ENCODE measurements at places on chromosomes 6 and 20. TPM values are rescaled to one million over a fixed set of nuclear protein-coding genes. Genes with fewer than 3 reads are reported as not detected.

The MEP1A gene
- total RNA-seq = not detected

The IL20RA gene
- not detected for total RNA-seq

DNA sequence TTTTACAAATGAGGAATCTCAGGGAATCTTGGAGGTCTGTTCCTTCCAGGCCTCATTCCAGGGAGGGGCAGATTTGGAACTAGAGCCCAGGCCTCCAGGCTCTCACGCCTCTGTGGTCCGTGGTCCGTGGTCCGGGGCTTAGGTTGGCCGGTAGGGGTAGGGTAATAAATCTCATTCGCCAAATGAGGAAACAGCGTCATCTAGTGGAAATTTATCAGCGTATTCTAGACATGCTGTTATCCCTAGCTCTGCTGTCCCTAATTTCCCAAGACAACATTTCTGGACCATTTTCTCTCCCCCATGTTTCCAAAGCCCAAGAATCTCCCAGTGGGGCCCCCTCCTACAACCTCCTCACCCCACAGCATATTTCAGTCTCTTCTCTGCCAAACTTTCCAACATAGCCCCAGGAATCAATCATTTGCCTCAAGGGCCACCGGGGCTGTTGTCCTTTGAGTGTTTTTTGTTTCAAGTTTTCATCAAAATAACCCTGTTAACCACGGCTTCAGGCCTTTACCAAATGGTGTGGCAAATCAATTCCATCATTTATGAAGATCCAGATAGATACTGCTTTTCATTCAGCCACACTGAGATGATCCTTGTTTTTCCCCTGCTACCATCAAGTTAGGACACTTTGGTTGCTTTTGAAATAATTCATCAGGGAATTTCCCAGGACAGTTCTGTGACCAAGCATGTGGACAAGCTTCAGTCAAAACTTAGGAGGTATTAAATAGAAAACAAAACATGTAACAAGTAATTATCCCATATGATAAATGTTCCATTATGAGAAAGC is 126.8 kb downstream of the ALDH8A1 start:
- no peak overlapping the region for H3K27ac ChIP-seq
- H3K4me1 ChIP-seq = peaks cover 4% of the 10 kb centered on the region

DNA sequence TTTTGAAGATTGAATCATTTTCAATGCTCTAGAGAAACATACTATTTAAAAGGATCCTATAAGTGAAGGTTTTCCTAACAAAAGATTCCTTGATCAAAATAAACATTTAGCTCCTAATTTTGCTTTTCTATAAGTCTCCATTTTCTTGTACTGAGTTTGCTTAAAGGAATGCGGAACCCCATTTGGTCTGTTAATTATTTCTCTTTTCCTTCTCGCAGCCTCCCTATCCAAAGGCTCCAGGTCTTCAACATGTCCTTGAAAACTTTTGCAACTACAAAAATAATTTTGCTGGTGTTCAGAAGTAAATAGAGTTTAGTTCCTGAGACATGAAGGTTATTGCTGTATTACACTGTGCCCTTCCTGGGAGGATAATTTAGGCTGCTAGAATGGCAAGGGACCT is 8.3 kb upstream of the NPEPL1 start:
- peaks cover 2% of the 10 kb centered on the region for H3K4me1 ChIP-seq
- no peaks in the 10 kb centered on the region for H3K27me3 ChIP-seq
- H3K27ac ChIP-seq = no peak overlapping the region

The ZNF391 gene
- 4.8 TPM for total RNA-seq

The CCN2 gene
- total RNA-seq = not detected

- peaks cover 11% of the 10 kb centered on the region for H3K4me1 ChIP-seq
- no peak overlapping the region for H3K4me3 ChIP-seq
- H3K27me3 ChIP-seq = no peaks in the 10 kb centered on the region
- no peaks in the 10 kb centered on the region for H3K36me3 ChIP-seq
- DNase-seq = no peak
Measured at GRCh38 chr6:14235653-14236356, 118.2 kb downstream of the CD83 start.

DNA sequence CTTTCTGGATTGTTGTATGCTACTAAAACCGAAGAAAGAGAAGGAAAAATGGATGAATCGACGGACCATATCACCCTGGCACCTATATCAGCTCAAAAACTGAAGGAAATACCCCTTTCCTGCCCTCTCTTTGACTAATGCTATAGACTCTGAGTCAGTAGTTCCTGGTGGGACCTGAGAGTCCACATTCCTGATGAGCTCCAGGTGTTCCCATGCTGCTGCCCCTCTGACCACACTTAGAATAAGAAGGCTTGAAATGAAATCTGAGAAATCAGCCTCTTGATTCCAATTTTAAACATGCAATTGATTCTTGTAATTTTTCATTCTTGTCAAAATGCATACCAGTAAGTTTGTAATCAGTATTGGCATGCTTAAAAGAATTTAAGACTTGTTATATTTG is 75.2 kb downstream of the PRL start:
- no peaks in the 10 kb centered on the region for H3K36me3 ChIP-seq
- H3K27me3 ChIP-seq = no peaks in the 10 kb centered on the region
- no peak overlapping the region for H3K27ac ChIP-seq
- no peaks in the 10 kb centered on the region for H3K4me1 ChIP-seq
- no peak overlapping the region for H3K4me3 ChIP-seq

The PTCRA gene
- total RNA-seq = not detected

DNA sequence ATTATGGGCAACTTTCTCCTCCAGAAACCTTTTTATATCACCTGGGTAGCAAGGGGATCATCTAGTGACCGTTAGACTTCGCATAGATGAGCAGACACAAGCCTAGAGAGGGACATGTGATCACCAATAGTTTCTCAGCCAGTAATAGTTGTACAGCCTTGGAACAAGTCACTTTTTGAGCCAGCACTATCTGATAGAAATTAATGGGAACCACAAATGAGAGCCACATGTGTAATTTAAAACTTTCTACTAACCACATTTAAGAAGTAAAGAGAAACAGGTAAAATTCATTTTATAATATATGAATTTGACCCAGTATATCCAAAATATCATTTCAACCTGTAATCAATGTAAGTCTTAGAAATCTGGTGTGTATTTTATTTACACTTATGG is 592 bp upstream of the CTNNBL1 start:
- H3K27ac ChIP-seq = peak overlapping the region; percentile 91
- H3K27me3 ChIP-seq = peaks cover 29% of the 10 kb centered on the region
- peaks cover 14% of the 10 kb centered on the region for H3K4me1 ChIP-seq
- DNase-seq = no peak
- H3K36me3 ChIP-seq = peaks cover 12% of the 10 kb centered on the region

The PI16 gene
- 0.18 TPM for total RNA-seq

GRCh38 chr6:55130806-55131324 is 43.5 kb upstream of the HCRTR2 start:
- H3K27me3 ChIP-seq = no peaks in the 10 kb centered on the region
- DNase-seq = no peak
- no peak overlapping the region for H3K27ac ChIP-seq
- no peaks in the 10 kb centered on the region for H3K36me3 ChIP-seq

The ELOVL2 gene
- not detected for total RNA-seq

- H3K27me3 ChIP-seq = peaks cover 5% of the 10 kb centered on the region
- DNase-seq = no peak
- no peaks in the 10 kb centered on the region for H3K36me3 ChIP-seq
- peaks cover 2% of the 10 kb centered on the region for H3K4me1 ChIP-seq
- no peak overlapping the region for H3K27ac ChIP-seq
Measured at GRCh38 chr20:24768713-24769601, 180.1 kb upstream of the CST7 start.

The SLC22A3 gene
- total RNA-seq = not detected

The SLC17A3 gene
- total RNA-seq = not detected

- H3K4me1 ChIP-seq = no peaks in the 10 kb centered on the region
- no peak for DNase-seq
- H3K36me3 ChIP-seq = no peaks in the 10 kb centered on the region
- no peak overlapping the region for H3K4me3 ChIP-seq
Measured at GRCh38 chr6:146636481-146636880, 37.7 kb downstream of the ADGB start.

- no peak for DNase-seq
- no peak overlapping the region for H3K27ac ChIP-seq
- peaks cover 3% of the 10 kb centered on the region for H3K36me3 ChIP-seq
- H3K27me3 ChIP-seq = peaks cover 10% of the 10 kb centered on the region
Measured at GRCh38 chr6:116568111-116568510, 3.2 kb upstream of the RWDD1 start.

DNA sequence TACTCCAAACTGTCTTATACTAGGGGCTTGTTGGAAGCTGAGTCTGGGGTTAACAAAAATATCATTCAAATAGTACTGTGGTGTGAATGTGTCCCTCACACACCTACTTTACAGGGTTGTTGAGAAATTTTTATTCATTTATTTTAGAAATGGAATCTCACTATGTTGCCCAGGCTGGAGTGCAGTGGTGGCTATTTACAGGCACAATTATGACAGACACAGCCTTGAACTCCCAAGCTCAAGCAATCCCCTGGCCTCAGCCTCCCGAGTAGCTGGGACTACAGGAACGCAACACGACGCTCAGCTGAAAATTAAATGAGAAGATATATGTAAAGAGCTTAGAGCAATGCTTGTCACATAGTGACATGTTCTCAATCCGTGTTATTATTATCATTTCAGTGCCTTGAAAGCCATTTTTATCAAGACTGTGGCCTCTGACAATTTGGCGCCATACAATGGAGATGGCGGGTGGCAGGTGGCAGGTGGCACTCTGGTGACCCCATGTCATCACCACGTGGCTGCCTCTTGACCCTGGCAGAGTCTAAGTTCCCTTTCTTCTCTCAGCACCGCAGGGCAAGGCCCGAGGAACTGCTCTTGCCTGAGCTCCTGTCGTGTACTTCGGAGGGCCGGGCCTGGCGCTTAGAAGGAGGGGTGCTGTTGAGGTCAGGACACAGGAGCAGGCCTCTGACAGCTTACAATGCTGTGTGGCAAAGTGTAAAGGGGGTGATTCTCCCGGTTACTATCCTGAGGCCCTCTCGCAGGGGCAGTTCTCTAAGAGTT is 64.5 kb downstream of the STX11 start:
- no peak for DNase-seq
- peaks cover 10% of the 10 kb centered on the region for H3K27me3 ChIP-seq
- peak overlapping the region; percentile 99 for H3K27ac ChIP-seq
- peaks cover 2% of the 10 kb centered on the region for H3K36me3 ChIP-seq
- H3K4me1 ChIP-seq = peaks cover 33% of the 10 kb centered on the region

DNA sequence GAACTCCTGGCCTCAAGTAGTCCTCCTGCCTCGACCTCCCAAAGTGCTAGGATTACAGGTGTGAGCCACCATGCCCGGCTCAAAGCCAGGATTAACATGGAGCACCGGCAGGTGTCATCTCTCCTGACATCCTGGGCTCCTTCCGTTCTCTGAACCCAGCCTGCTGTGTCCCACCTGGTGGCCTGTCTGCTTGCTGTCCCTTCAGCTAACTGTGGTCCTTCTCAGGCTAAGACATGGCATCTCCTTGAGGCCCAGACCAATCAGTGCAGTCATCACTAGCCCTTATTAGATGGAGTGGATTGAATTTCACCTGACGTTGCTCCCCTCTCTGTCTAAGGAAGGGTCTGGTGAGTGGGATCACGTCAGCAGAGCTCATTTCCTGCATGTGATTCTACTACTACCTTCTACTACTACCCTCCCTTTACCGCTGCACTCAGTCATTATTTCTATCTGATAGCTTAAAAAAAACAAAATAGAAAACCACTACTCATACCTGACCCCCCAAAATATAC is 28.0 kb upstream of the SYNJ2 start:
- H3K4me1 ChIP-seq = peaks cover 11% of the 10 kb centered on the region
- DNase-seq = no peak
- peaks cover 14% of the 10 kb centered on the region for H3K27me3 ChIP-seq
- H3K27ac ChIP-seq = no peak overlapping the region
- no peak overlapping the region for H3K4me3 ChIP-seq

GRCh38 chr6:45344900-45345299 is 16.8 kb downstream of the RUNX2 start:
- no peak overlapping the region for H3K4me3 ChIP-seq
- H3K27me3 ChIP-seq = no peaks in the 10 kb centered on the region
- peaks cover 31% of the 10 kb centered on the region for H3K36me3 ChIP-seq

- H3K27ac ChIP-seq = no peak overlapping the region
- H3K36me3 ChIP-seq = no peaks in the 10 kb centered on the region
- peak; percentile 29 for DNase-seq
- H3K4me3 ChIP-seq = no peak overlapping the region
Measured at GRCh38 chr20:43840382-43841070, 74.1 kb upstream of the TOX2 start.

The KCNQ2 gene
- 0.19 TPM for total RNA-seq

The PTK6 gene
- 0.16 TPM for total RNA-seq

DNA sequence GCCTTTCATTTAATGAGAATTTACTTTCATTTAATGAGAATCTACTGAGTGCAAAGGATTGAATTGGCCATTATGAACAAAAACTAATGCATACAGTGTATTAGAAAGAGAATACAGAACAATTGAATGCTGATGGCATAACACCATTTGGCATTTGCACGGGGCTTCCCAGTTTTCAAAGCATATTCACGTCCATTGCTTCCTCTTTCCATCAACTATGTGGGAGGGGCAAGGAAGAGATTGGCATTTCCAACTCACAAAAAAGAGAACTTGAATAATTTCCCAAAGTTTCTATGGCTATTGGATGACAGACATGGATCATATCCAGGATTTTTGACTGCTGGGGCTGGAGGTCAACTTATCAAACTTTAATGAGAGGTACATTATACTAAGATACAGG is 23.2 kb upstream of the ARG1 start:
- no peak overlapping the region for H3K4me3 ChIP-seq
- no peaks in the 10 kb centered on the region for H3K4me1 ChIP-seq
- H3K27me3 ChIP-seq = peaks cover 4% of the 10 kb centered on the region
- H3K36me3 ChIP-seq = no peaks in the 10 kb centered on the region

The ZBTB46 gene
- total RNA-seq = not detected

- no peak overlapping the region for H3K4me3 ChIP-seq
- no peaks in the 10 kb centered on the region for H3K27me3 ChIP-seq
- no peak for DNase-seq
- no peaks in the 10 kb centered on the region for H3K4me1 ChIP-seq
Measured at GRCh38 chr20:38935967-38936407, 9.8 kb downstream of the FAM83D start.

- H3K36me3 ChIP-seq = no peaks in the 10 kb centered on the region
- H3K27me3 ChIP-seq = peaks cover 4% of the 10 kb centered on the region
Measured at GRCh38 chr6:132088150-132088549, 137.0 kb upstream of the CCN2 start.

The FAM83D gene
- total RNA-seq = 11.8 TPM

GRCh38 chr6:125099211-125100073 is 54.1 kb upstream of the TPD52L1 start:
- no peaks in the 10 kb centered on the region for H3K36me3 ChIP-seq
- H3K27ac ChIP-seq = no peak overlapping the region
- peak; percentile 39 for DNase-seq
- H3K4me1 ChIP-seq = no peaks in the 10 kb centered on the region
- peaks cover 11% of the 10 kb centered on the region for H3K27me3 ChIP-seq
- peak overlapping the region; percentile 65 for H3K4me3 ChIP-seq

The BACH2 gene
- 78.0 TPM for total RNA-seq

- H3K27ac ChIP-seq = no peak overlapping the region
- H3K4me1 ChIP-seq = no peaks in the 10 kb centered on the region
- H3K36me3 ChIP-seq = peaks cover 13% of the 10 kb centered on the region
Measured at GRCh38 chr20:16434062-16434664, 139.1 kb downstream of the KIF16B start.

The SUMO4 gene
- 2.6 TPM for total RNA-seq

The STMN3 gene
- total RNA-seq = 10.2 TPM
